ENCODE measurements at places on chromosomes 5 and 9.

- no peak for DNase-seq
These were observed 23.8 kb downstream of the MRPS27 start for GRCh38 chr5:72296256-72296655.

DNA sequence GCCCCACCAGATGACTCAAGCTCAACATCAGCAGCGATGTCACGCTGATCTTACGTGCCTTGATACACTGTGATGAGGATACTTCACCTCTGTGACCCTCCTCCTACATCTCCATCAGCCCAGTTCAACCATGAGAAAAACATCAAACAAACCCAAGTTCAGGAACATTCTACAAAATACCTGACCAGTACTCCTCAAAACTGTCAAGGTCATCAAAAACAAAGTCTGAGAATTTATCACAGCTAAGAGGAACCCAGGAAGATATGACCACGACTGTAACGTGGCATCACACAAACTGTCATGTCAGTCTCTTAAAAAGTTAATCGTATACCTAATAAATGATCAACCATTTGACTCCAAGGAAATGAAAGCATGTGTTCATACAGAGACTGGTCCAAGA lies 90.8 kb downstream of the COL23A1 start:
- DNase-seq: no peak

DNA sequence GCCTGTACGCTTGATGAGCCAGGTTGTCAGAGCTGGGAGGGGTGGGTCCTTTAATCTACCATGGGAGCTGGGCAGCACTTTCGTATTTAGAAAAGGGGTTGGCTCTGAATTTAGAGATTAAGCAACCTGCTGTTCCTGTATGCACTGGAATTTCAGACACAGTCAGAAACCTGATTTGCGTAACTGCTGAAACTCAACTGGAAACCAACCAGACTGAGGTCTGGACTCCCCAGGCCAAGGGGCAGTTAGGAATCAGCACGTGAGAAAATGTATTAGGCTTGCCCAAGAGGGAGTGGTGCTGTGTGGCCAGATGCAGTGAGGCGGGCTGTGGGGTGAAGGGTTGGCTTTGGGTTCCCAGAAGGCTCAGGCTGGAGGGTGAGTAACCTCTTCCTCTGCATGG lies 235.0 kb downstream of the GOLPH3 start:
- DNase-seq: no peak

GRCh38 chr5:179141867-179142266 lies 81.7 kb downstream of the ZNF354C start:
- DNase-seq: no peak

DNA sequence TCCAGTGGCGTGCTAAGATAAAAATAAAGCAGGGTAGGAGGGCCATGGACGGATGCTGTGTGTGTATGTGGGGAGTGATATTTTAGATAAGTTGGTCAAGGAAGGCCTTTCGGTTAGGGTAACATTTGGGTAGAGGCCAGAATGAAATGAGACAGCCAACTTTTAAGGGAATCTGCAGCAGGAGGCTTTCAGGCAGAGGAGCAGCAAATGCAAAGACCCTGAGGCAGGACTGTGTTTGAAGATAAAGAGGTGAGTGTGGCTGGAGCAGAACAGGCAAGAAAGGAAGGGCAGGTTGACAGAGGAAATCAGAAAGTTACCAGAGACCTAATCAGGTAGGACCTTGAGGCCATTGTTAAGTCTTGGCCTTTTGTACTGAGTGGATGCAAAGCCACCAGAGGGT lies 106.2 kb downstream of the MAST4 start:
- no peak for DNase-seq

DNA sequence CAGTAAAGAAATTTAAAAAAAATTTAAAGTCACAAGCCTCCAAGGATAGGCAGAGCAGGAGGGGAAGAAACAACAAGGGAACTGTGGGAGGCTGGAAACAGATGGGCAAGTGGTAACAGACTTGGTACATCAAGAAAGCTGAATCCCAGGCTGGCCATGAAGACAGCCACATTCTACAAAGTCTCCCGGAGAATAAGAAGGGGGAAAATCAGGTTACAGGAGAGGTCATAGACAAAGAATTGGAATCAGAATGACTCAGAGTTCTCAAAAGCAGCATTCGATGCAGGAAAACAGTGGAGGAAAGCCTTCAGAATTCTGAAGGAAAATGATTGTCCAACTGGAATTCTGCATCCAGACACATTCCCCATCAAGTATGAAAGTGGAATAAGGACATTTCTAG lies 129.7 kb downstream of the ADAMTS2 start:
- no peak for DNase-seq

- DNase-seq: no peak
These were observed 82.1 kb downstream of the CCDC192 start for GRCh38 chr5:127785098-127785927.
